ENCODE measurements at places on chromosomes 2 and 18.

GRCh38 chr2:175004730-175004979 is 526 bp downstream of the CHN1 start:
- no peak for DNase-seq

GRCh38 chr2:6744038-6744437 is 121.7 kb downstream of the CMPK2 start:
- no peak for DNase-seq

DNA sequence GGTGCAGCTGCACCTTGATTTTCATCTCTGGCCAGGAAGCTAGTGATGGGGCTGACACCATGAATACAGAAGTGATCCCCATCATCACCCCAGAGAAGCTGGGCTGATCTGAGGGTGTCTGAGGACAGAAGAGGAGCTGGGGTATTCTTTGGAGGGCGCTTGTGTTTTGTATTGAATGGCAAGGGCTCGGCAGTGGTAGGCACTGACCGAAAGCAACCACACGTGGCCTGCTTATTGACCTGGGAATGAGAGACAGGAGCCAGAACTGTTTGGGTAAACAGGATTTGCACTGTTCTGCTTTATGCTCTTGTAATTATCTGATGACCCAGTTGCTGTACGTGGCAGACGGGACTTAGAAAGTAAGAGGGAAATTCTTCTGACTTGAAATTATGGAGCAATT is 62.6 kb upstream of the RPL31 start:
- DNase-seq, result no peak

DNA sequence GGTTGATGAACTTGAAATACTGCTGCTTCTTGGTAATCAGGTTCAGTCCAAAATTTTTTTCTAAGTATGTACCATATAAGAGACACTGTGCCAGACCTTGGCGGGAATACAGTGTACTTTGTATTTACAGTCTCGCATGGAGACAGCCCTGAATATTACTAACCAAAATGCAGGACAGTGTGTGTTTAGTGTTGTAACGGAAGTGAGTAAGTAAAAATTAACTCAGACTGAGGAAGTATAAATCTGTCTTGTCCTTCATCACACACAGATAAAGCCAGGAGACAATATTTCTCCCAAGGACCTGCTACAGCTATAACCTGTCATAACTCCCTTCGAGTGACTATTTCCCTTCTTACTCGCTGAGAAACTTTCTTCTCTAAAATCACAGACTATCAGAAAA is 76.9 kb downstream of the ACTR3 start:
- DNase-seq, result no peak

DNA sequence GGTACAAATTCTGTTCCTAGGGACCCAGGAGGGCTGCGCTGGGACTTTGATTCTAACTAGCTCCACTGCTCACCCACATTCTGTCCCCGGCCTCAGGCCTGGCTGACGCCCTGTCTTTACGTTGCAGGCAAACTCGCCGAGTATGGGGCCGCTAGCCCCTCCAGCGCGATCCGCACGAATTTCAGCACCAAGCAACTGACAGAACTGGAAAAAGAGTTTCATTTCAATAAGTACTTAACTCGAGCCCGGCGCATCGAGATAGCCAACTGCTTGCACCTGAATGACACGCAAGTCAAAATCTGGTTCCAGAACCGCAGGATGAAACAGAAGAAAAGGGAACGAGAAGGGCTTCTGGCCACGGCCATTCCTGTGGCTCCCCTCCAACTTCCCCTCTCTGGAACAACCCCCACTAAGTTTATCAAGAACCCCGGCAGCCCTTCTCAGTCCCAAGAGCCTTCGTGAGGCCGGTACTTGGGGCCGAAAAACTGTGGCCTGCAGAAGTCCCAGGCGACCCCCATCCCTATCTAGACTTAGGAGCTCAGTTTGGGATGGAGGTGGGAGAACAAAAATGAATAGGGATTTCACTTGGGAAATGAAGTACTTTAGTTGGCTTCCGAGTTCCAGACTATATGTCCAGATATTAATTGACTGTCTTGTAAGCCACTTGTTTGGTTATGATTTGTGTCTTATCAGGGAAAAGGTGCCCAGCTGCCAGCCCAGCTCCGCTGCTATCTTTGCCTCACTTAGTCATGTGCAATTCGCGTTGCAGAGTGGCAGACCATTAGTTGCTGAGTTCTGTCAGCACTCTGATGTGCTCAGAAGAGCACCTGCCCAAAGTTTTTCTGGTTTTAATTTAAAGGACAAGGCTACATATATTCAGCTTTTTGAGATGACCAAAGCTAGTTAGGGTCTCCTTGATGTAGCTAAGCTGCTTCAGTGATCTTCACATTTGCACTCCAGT is 1.5 kb downstream of the HOXD1 start:
- DNase-seq, result no peak

All from stimulated activated CD4-positive, alpha-beta T cell treated with anti-CD3 and anti-CD28 coated beads, Interleukin-15, amount 100 ng/mL, for 48 hours (primary cell).